NCI-H510A treated with DMSO at 0.1 percent for 48 hours (cell line): ENCODE measurements at places on chromosomes 7 and 10.

GRCh38 chr7:18045171-18045570, 17.5 kb upstream of the PRPS1L1 start:
- no peak for DNase-seq

- DNase-seq, result peak; percentile 3
These were observed 145.3 kb upstream of the PRSS1 start for GRCh38 chr7:142603870-142604448.

DNA sequence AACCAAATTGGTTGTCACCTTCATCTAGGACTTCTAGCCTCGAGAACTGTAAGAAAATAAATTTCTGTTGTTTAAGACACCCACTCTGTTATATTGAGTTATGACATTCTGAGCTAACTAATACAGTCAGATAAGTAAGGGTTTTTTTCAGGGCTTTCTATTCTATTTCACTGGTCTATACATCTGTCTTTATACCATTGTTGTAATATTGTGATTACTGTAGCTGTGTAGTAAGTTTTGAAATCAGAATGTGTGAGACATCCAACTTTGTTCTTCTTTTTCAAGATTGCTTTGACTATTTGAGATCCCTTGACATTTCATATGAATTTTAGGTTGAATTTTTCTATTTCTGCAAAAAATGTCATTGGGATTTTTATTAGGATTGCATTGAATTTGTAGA, 7.5 kb downstream of the IFIT1 start:
- DNase-seq, result no peak

DNA sequence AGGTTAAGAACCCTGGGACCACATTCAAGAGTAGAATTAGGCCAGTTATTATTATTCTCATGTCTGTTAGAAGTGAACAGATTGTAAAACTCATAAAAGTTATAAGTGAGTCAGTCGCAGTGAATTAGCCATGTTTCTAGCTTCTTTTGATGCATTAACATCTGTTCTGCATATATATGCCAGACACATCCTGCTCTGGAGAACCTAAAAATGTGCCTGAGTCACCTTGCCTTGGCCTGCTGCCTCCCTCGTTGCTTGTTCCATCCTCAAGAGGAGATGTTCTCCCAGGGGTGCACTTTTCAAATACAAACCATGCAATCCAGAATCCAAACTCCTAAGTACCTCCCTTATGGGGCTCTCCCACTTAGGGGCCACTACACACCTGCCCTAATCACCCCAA, 14.8 kb downstream of the TSPAN12 start:
- DNase-seq, result no peak

DNA sequence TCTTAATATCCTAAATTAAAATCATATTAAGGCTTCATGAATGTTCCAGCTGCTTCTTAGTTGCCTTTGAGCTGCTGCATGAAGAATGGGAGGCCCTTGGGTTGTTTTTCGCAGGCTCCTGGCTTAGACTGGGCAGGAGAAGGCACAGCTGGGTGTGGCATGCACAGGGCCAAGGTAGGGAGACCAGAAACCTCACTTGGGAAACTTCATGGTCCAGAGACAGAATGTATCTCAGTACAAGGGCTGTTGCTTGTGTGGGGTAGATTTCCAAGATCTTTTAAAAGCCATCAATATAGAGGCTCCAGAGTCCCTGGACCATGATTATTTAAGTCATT, 49.9 kb downstream of the BUB3 start:
- DNase-seq, result no peak

DNA sequence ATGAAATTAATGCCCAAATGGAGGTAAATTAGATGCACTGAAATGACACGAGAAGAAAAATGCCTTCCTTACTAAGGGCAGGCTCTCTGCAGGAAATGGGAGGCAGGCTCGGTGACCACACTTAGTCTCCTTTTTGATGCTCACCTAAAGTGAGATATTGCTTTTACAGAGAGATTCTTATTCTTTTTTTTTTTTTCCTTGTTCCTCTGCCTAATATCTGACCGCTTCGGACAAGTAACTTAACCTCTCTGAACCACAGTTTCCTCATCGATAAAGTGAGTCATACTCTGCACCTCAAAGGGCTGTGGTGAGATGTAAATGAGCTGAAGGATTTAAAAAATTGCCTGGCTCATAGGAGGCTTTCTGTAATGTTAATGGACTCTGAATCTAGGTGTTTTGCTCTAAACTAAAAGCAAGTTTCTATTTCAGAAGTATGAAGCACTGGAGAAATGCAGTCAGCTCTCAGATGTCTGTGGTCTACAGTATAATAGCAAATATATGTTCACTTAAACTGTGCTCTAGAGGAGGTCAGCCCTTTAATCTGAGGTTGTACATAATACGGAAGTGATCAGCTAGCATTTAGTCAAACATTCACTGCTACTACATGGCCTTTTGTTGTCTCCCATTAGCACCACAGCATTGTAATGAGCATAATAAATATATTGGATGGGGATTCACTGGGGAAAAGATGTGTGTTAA, 23.2 kb downstream of the NKX2-3 start:
- no peak for DNase-seq

GRCh38 chr7:32062150-32062549, 8.1 kb downstream of the PDE1C start:
- DNase-seq, result no peak

- peak; percentile 54 for DNase-seq
These were observed 370.0 kb upstream of the AUTS2 start for GRCh38 chr7:69228212-69228811.

GRCh38 chr7:2805213-2805944, 38.7 kb downstream of the GNA12 start:
- DNase-seq, result no peak

DNA sequence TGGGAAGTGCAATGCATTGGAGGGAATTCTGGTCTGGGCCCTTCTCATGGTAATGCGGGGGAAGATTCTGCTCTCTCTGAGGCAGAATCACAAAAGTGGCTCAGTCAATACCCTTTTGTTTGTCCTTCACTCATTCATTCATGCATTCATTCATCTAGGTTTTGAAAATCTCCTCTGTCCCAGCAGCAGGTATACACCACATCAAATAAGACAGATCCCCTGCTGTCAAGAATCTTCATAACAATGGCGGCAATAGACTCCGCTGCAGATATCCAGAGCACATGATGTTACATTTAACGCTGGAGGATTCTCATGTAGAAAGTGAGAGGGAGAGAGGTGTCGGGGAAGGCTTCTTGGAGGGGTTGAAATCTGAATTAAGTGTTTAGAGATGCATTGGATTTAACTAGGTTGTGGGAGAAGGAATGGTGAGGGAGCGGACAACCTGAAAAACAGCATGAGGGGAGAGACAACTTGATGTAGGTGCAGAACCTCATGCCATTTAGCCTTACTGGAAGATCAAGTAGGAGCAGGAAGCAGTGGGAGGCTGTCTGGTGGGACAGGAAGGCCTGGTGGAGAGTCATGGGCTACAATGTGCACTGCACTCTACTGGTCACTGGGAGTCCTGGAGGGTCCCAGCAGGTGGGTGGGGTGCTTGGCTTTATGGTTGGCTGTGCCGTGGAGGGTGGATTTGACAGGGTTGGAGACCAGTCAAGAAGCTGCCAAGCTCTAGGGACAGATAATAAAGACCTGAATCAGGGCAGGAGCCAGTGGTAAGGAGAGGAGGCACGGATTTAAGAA, 5.2 kb upstream of the FAM180A start:
- no peak for DNase-seq

DNA sequence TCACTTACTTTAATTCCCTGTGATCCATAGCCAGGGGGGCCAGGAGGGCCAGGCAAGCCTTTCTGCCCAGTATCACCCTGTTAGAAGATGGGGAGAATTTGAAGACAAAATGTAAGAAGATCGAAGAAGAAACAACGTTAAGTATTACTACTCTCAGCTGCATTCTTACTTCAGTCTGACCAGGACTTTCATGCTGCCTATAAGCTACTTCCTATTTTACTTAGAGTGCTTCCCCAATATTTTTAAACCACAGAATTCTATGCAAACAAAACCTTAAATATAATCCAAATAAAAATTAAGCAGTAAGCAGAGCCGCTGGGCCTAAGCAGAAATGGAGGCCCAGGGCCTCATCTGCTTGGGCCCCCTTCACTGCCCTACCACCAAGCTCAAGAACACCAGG, 117.8 kb downstream of the COL28A1 start:
- DNase-seq, result no peak

DNA sequence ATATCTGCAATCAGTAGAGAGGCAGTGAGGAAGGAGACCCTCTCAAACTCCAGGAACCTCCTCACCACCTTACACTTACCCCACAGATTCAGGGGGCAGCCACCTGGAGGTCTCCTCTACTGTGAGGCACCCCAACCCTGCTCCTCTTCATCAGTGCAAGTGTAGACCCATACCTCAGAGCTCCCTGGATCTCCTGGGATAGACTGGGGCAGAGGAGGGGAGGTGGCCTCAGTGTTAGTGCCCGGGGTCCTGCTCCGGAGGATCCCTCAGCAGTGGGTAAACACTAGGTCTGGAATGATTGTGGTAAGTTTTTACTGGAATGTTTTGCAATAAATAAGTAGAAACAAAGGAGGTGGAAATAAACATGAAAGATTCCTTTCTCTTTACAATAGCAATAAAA, 31.1 kb downstream of the ANTXRL start:
- no peak for DNase-seq

GRCh38 chr10:98400482-98400881, 14.5 kb downstream of the PYROXD2 start:
- DNase-seq, result no peak

DNA sequence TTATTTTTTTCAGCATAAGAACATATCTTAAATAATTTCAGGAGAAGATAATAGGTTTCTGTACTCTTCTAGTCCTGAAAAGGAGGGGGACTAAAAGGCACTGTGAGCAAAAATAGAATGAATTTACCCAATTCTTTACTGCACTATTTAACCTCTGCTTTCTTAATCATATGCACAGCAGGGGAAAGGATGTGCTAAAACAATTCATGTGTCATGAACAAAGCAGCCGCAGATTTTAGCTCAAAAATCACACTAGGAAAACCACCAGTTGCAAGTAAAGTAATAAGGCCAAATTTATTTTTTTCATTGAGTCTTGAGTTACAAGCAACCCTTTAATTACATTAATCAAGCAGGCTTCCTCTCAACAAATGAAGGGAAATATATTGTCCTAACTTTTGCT, 80.1 kb downstream of the CABCOCO1 start:
- DNase-seq, result no peak

DNA sequence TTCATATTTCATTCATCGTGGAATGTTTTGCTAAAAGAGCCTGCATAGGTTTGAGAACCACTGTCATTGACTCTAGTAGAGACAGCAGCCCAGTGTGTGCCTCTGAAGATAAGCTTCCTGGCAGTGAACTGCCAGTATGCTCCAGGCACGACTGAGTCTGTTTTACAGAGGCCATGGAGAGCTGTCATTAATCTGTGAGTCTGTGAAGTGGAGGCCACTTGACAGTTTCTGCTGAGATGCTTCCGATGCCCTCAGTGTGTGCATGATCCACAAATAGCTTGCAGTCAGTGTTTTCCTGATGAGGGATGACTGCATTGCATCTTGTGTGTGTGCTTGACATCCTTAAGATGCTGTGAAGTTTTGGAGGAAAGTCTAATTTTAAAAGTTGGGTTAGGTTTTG, 162.2 kb downstream of the PFKFB3 start:
- DNase-seq, result no peak

- DNase-seq, result no peak
These were observed 33.3 kb downstream of the CC2D2B start for GRCh38 chr10:95941115-95941514.

DNA sequence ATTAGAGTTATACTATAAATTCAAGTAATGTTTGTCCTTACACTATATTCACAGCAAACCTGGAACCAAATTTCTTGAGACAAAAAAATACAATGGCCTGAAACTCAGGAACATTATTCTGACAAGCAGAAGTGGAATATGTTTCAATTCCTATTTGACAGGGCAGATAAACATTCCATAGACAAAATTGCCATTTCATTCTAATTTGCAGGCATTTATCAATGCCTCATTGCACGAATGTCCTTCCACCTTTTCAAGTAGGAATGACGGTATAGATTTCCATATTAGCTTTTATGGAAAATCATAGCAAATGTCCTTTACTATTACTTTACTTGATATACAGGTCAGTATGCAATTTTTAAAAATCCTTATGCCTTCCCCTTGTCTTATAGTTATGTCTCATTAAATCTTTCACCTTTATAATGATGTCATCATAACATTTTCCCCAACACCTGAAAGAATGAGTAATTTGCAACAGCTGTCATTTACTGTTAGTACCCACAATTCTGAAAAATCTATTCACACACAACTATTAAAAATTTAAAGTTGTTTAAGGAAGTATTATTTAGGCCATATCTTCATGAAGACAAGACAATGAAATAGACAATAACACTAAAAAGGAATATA, 299.7 kb upstream of the SEMA3C start:
- DNase-seq, result no peak

DNA sequence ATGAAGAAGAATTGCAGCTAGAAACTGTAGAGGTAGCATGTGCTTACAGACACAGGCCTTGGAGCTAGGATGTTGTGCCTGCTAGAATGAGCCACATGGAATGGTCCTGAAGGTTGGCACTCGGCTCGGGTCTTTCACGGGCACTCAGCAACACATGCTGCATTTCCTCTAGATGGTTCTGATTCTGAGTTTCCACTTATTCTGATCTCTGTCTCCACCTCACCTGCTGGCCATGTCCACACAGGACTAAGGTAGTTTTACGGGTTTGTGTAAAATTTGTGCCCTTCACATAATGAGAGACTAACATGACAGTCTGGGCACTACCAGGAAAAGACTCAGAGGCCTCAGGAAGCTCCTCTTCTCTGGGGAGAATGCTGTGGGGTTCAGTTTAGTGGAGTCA, 444.8 kb upstream of the MKI67 start:
- DNase-seq, result no peak

DNA sequence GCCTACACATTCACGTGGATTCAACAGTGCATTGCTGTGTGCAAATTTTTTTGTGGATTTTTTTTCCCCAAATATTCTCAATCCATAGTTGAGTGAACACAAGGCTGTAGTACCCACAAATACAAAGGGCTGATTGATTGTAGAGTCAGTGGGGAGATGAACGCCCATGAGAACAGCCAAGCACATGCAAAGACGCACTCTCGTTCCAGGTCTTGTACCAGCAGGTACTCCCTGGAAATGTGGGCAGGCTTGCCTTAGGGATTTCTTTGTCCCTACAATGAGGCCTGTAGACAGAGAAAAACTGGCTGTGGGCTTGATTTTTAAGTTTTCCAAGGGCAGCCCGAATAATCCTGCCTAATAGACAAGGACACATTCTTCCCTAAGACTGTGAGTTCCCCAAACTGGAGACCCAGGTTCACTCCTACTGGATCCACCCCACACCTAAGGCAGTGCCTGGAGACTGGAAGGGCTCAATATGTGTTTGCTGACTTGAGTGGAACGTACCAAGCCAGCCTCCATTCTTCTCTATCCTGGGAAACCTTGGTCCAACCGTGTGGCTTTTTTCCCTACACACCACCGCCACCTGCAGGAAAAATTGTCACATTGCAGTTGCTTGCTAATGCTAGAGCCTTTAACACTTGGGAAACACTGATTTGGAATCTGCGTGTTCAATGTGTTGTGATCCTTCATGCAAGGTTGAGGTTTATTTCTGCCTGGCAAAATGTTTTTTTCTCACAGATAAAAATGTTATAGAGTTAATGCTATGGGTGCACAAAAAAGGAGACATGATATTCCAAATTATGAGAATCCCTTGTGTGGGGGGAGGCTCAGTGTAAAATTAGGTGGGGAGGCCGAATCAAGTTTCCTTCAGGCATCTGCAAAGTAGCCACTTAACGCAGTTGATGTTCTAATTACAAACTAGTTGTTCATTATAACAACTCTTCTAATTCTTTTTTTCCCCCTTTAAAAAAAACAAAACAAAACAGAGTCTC, 49.3 kb downstream of the PPP1R17 start:
- DNase-seq, result peak; percentile 89
